ENCODE measurements at places on chromosomes 2 and 18.

DNA sequence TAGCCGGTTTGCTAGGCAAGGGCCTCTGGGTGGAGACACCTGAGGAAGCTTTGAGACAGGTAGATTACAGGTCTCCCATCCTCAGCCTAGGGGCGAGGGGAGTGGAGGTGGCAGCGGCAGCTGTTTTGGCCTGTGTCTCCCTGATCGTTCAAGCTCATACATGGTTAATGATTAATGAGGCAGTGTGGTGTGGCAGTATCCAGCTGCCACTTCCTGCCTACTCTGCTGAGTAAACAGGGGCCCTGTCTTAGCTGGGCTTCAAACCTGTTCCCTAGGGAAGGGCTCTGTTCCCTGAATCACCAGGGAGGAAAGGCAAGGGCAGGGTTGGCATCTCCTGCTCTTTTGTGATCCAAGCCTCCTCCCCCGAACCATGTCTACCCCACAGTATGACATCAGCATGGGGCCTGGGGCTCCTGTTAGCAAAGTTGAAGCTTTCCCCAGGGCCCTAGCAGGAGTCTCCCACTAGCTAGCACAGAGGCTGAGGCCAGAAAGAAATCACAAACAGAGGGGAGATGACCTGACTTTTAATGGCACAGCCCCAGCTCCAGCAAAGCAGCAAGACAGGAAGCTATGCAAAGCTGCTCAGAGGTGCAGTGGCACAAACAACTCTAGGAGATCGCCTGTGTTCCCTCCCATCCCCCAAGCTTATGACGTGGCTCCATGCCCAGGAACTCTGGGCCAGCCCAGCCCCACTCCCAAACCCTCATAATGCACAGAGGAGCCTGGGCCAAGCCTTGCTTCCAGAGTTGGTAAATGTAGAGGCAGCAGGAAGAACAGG lies 3.7 kb upstream of the TUBA4B start:
- peak overlapping the region; percentile 87 for H3K27ac ChIP-seq
- H3K36me3 ChIP-seq = peaks cover 64% of the 10 kb centered on the region
- H3K27me3 ChIP-seq = no peaks in the 10 kb centered on the region
- H3K4me3 ChIP-seq = peak overlapping the region; percentile 87
- H3K4me1 ChIP-seq = peaks cover 77% of the 10 kb centered on the region

DNA sequence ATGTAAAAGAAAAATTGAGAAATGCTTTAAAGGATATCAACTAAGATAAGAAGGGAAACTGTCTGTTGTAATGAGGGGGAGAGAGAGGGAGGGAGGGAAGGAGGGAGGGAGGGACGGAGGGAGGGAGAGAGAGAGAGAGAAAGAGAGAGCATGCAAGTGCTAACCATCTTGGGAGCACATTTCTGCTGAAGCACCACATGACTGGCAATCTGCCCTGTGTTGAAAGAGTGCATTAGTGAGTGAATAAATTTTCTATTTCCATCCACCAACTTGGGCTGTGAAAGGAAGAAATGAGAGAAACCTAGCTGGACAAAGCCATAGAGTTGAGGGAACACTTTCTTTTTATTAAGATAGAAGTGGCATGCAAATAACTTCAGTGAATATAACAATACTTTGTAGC lies 110.7 kb downstream of the TMX3 start:
- no peaks in the 10 kb centered on the region for H3K36me3 ChIP-seq
- no peak overlapping the region for H3K27ac ChIP-seq
- no peak overlapping the region for H3K4me3 ChIP-seq
- peaks cover 9% of the 10 kb centered on the region for H3K27me3 ChIP-seq
- DNase-seq = no peak
- no peaks in the 10 kb centered on the region for H3K4me1 ChIP-seq

DNA sequence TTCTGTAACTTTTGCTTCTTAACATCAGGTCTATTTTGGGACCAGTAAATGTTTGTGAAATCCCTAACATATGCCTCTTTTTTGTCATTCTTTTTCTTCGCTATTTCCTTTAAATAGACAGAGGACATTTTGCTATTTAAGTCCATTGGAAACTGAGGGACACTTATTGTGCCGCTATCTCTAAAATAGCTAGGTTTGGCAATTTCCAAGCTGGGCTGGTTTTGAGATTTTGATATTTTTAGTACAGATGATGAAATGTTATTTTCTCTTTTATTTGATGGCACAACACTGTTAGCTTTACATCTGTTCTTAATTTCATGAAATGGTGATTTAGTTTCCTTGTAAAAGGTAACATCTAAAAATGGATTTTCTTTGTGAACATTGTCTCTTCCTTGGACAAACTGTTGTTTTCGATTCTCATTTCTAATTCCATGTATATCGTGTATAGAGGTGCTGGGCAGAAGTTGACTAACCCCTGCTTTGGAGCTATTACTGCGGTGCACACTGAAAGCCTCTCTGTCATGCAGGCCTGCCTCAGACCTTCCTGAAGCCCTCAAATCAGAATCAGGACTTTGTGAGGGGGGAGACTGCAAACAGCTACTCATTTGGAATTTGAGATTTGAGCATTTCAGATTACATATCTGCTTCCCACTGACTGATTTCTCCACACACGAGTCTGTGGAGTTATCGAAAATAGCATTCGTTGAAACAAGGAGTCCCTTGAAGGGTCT lies 594 bp downstream of the RAD51AP2 start:
- H3K4me1 ChIP-seq = no peaks in the 10 kb centered on the region
- no peaks in the 10 kb centered on the region for H3K36me3 ChIP-seq
- peaks cover 28% of the 10 kb centered on the region for H3K27me3 ChIP-seq
- no peak for DNase-seq
- H3K27ac ChIP-seq = no peak overlapping the region

DNA sequence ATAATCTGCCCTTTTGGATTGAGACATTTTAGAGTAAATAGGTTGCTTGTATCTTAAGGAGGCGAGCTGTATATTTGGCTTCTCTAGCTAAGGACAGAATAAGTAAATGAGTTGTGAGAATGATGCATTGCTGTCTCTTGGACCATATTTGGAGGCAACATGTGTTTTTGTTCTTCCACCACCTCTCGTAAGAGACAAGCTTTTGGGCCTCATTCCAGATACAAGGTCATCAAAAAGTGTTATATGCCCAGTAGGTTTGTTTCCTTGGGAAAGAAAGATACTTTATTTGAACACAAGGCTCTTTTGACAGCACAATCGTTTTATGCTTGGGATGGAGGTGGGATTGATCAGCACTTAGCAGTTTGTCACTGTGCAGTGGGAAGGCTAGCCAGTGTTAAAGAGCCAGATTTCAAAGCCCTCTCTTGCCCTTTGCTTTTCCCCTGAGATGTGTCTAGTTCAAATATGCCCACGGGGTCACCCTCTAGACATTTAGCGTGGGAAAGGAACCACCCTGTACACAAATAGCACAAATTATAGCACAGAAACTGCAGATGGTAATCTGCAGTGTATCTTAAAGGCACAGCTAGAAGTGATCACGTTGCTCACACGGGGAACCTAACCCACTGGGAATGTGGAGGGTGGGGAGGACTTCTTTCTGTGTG lies 131.3 kb downstream of the MAP4K4 start:
- H3K27ac ChIP-seq = peak overlapping the region; percentile 13
- H3K36me3 ChIP-seq = peaks cover 19% of the 10 kb centered on the region
- H3K27me3 ChIP-seq = no peaks in the 10 kb centered on the region
- DNase-seq = no peak
- H3K4me1 ChIP-seq = peaks cover 65% of the 10 kb centered on the region
- no peak overlapping the region for H3K4me3 ChIP-seq

DNA sequence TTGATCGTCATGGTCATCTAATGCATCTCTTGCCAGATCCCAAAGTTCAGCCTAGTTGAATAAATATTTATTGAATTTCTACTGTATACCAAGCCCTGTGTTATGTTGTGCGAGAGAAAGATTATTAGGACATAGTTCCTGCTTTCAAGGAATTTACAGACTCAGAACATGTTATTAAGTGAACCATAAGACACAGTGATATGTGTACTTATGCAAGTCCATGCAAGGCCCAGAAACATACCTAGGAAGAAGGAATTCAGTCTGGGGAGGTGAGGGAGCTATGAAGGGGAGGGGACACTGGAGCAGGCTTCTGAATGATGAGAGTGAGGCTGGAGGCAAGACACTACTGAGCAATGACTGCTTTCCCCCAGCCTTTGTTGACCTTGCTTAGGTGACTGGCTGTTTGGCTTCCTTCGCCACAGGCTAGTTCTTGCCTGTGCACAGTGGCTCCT lies 81.4 kb downstream of the ACAA2 start:
- no peaks in the 10 kb centered on the region for H3K36me3 ChIP-seq
- no peak overlapping the region for H3K4me3 ChIP-seq
- no peak overlapping the region for H3K27ac ChIP-seq
- peaks cover 5% of the 10 kb centered on the region for H3K27me3 ChIP-seq
- no peaks in the 10 kb centered on the region for H3K4me1 ChIP-seq
- no peak for DNase-seq

GRCh38 chr2:237686659-237687136 lies 59.3 kb downstream of the LRRFIP1 start:
- H3K27ac ChIP-seq = peak overlapping the region; percentile 54
- no peak overlapping the region for H3K4me3 ChIP-seq
- DNase-seq = no peak
- no peaks in the 10 kb centered on the region for H3K27me3 ChIP-seq
- no peaks in the 10 kb centered on the region for H3K36me3 ChIP-seq

- H3K36me3 ChIP-seq = no peaks in the 10 kb centered on the region
- no peaks in the 10 kb centered on the region for H3K4me1 ChIP-seq
- no peak overlapping the region for H3K4me3 ChIP-seq
These were observed 44.4 kb downstream of the ST8SIA5 start for GRCh38 chr18:46712406-46712805.

Measured in activated naive CD8-positive, alpha-beta T cell treated with anti-CD3 and anti-CD28 coated beads, Interleukin-2, amount 50 U/mL, for 24 hours (primary cell).